ENCODE measurements at places on chromosomes 16 and 17.

GRCh38 chr17:65023791-65024190 is 32.7 kb downstream of the GNA13 start:
- no peak for DNase-seq

GRCh38 chr17:82170412-82170961 is 42.2 kb downstream of the CCDC57 start:
- no peak for DNase-seq

GRCh38 chr16:1563786-1564185 is 30.3 kb downstream of the TMEM204 start:
- no peak for DNase-seq

DNA sequence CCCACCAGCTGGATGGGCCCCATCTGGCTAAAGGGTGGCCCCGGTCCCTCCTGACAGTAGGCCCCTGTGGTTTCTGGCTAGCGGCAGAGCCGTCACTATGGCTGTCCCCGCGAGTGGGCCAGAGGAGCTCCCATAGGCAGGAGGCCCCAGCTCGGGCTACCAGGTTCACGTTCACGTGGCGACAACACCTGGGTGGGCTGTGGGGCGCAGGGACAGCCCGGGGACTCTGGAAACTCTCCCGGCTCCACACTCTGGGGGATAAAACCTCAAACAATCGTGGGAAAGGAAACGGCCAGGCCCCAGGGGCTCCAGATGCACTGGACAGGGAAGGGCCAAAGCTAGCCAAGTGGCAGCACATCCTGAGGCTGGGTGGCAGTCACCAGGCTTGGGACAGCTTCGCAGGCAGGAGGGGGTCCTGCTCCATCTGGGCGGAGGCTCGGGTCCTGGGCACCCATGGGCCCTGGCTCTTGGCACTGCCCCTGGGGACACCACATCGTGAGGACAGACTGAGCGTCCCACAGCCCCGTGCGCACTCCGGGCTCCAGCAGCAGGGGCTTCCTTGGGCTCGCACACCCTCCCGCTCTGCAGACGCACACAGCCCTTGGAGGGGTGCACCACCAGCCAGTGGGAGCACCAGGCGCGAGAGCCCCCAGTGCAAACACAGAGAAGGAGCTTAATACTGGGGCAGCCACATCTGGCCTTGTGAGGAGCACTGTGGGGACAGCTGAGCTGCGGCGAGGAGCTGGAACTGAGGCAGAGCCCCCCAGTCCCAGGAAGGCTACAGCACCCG is 4.4 kb downstream of the RNF166 start:
- DNase-seq, result no peak

- DNase-seq, result no peak
These were observed 20.1 kb downstream of the CNTNAP1 start for GRCh38 chr17:42702446-42702845.

DNA sequence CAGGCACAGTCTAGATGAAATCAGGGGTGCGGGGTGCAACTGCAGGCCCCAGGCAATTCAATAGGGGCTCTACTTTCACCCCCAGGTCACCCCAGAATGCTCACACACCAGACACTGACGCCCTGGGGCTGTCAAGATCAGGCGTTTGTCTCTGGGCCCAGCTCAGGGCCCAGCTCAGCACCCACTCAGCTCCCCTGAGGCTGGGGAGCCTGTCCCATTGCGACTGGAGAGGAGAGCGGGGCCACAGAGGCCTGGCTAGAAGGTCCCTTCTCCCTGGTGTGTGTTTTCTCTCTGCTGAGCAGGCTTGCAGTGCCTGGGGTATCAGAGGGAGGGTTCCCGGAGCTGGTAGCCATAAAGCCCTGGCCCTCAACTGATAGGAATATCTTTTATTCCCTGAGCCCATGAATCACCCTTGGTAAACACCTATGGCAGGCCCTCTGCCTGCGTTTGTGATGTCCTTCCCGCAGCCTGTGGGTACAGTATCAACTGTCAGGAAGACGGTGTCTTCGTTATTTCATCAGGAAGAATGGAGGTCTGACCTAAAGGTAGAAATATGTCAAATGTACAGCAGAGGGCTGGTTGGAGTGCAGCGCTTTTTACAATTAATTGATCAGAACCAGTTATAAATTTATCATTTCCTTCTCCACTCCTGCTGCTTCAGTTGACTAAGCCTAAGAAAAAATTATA is 1.6 kb downstream of the HBA1 start:
- DNase-seq, result no peak

GRCh38 chr16:13014476-13014875 is 113.1 kb downstream of the SHISA9 start:
- DNase-seq, result no peak

DNA sequence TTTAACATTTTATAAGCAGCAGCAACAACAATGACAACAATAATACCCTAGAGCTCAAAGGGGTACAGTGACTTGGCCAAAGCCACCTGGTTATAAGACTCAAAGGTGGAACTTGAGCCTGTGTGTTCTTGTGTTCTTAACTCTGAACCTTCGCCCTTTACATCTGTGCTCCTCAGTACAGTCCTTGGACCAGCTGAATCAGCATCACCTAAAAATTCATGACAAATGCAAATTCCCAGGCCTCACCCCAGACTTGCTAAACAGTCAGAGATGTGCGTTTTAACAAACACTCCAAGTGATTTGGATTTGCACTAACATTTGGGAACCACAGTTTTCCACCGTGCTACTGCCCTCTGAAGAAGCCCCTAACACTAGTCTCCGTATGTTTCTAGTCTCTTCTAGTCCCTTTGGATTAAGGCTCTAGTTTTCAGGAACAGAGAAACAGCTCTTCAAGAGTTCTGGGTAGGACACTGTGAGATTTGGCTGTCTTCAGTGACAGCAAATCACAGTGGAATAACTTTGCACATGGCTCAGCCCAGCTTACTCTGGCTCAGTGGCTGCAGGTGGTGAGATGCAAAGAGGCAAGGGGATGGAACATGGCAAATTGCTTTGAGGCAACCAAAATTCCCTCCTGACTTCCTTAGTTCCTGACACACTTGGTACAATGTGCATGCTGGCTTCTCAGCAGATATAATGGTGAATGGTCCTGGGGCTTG is 151.0 kb upstream of the CDH11 start:
- DNase-seq, result no peak

GRCh38 chr17:74410001-74410443 is 21.9 kb upstream of the GPRC5C start:
- no peak for DNase-seq

DNA sequence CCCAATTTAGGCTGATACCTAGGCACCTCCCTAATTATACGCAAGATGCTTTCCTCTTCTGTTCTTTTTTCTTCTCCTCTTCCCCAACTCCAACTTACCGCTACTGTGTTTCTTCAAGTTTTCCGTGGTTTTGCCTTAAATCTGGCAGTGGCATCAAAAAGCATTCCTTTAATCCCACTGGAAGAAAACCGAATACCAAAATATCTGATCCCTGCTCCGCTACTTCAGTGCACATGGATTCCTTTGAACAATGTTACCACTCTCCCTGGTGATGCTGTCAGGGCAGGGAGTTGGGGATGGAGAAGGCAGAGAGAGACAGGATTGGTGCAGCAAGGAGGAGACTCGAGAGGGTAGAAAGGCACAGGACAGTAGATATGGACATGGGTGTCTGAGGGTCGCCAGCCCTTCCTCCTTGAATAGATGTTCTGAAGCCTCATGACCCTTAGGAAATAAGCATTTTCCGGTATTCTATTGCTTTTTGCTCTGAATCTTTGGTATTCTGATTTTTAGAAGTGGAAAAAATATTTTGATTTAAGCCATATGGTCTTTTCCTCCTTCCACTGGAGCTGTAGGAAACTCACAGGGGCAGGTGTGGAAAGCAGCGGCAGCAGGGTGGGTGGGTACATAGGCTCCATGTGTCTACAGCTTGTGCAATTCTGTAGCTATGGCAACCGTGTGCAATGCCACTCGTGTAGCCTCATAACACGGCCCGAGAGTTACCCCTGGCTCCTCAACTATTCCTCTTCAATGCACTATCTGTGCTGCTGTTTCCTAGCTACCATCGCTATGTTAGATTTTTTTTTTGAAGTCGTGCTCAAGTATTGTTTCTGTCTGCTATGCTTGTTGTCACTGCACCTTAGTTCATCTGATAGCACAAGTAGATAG is 32.3 kb upstream of the TANC2 start:
- no peak for DNase-seq

DNA sequence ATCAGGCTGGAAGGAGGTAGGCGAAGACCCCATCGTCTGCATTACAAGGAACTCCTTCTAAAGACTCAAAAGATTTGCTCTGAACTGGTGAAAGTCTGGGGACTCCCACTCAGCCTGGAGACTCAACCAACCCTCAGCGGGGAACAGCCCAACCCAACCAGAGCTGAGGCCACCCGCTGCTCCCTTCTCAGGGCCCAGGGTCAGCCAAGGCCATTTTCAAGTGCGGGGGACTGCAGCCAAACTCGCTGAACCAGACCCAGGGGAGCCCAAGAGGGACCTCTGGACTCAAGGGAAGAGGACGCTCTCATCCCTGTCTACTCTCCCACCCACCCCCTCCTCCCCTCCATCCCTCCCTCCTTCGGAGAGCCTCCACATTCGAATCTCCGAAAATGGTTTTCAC is 24.1 kb downstream of the XYLT1 start:
- DNase-seq, result no peak

DNA sequence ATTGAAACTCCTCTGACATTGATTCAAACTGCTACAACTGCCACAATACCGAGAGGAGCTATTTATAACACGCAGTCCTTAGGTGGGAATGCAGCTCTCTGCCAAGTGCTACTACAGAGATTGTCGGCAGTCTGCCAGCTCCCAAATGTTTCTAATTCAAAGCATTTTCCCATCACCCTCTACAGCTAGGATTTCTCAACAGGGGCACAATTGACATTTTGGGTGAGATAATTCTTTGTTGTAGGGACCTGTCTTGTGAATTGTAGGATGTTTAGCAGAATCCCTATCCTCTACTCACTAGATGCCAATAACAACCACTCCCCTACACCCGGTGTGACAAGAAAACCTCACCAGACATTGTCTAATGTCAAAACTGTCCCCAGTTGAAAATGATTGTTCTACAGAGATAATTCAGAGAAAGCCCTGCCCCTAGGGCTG is 7.8 kb upstream of the N4BP1 start:
- no peak for DNase-seq
